Cerebellum (tissue), 4 donors: ENCODE measurements at places on chromosomes 3 and 15.

GRCh38 chr3:55708242-55708641 lies 221.1 kb upstream of the WNT5A start:
- no peak for DNase-seq

DNA sequence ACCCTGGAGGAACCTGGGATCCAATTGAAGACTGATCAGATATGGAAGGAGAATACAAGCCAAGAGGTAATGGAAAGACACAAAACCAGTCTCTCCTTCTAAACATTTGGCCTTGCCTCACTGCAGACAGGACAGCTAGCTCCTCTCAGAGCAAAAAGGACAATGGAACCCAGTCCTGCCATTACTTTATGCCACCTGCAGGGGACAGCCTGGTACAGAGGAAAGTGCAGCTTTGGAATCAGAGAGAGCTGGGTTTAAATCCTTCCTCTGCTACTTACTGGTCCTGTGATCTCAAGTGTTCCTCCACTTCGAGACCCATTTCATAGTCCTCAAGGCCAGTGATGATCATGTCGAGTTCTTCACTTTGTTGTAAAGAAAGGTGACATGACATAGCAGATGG lies 159.4 kb upstream of the SMAD3 start:
- no peak for DNase-seq

GRCh38 chr3:31053299-31053698 lies 158.8 kb upstream of the GADL1 start:
- no peak for DNase-seq

- DNase-seq, result no peak
These were observed 786.7 kb upstream of the EPHA6 start for GRCh38 chr3:96027718-96028117.

DNA sequence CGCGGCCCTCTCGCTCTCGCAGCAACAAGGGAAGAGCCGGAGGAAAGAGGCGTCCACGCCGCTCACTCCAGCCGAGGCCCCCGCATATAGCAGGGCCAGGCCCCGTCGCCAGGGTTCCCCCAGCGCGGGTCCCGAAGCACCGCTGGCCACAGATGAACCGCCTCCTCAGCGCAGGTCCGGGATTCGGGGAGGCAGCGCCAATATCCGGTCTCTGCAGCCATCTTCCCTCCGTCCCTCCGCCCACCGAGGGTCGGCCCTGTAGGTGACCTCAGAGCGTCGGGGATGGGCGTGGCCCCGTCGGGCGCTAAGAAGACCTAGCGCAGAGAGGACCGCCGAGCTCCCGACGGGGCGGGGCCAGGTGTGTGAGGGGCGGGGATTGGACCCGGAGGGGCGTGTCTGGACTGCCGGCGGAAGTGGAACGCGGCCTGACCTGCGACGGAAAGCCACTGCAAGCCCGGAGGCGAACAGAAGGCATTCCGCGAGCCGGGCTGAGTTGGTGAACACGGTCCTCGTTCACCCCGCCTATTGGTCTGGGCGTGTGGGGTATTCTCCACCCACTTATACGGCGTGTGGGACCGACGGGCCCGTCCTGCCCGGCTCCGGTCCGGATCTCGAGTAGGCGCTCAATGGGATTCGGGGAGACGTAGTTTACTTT lies 26.8 kb upstream of the MTHFS start:
- DNase-seq, result peak; percentile 97
